ENCODE measurements at places on chromosomes 6 and 20. TPM values are rescaled to one million over a fixed set of nuclear protein-coding genes. Genes with fewer than 3 reads are reported as not detected.

- peak; percentile 68 for DNase-seq
- H3K27ac ChIP-seq = peak overlapping the region; percentile 90
- H3K4me1 ChIP-seq = peaks cover 29% of the 10 kb centered on the region
- H3K27me3 ChIP-seq = peaks cover 8% of the 10 kb centered on the region
- no peak overlapping the region for H3K4me3 ChIP-seq
- H3K36me3 ChIP-seq = no peaks in the 10 kb centered on the region
These were observed 27.0 kb upstream of the FRMD1 start for GRCh38 chr6:168105813-168106632.

TMC2 gene
- total RNA-seq = not detected

GRCh38 chr6:35512740-35513139, at the start of gene TULP1:
TSS of gene TULP1 (minus strand) at chr6:35512896. CDS start at chr6:35512858, 38 bp downstream.
- peak; percentile 54 for DNase-seq
- H3K36me3 ChIP-seq = no peaks in the 10 kb centered on the region
- H3K4me3 ChIP-seq = no peak within 1 kb of the TSS
- H3K4me1 ChIP-seq = no peaks in the 10 kb centered on the region

ORC3 gene
- 17.5 TPM for total RNA-seq

CHMP4B gene
- 122 TPM for total RNA-seq

CENPQ gene
- total RNA-seq = 6.5 TPM

GRCh38 chr6:159819932-159820640, 20.0 kb downstream of the PNLDC1 start:
- no peak overlapping the region for H3K27ac ChIP-seq
- peak overlapping the region; percentile 23 for H3K4me3 ChIP-seq
- H3K27me3 ChIP-seq = peaks cover 19% of the 10 kb centered on the region
- H3K36me3 ChIP-seq = peaks cover 2% of the 10 kb centered on the region
- no peak for DNase-seq
- peaks cover 10% of the 10 kb centered on the region for H3K4me1 ChIP-seq
